ENCODE measurements at places on chromosomes 1 and 21.

DNA sequence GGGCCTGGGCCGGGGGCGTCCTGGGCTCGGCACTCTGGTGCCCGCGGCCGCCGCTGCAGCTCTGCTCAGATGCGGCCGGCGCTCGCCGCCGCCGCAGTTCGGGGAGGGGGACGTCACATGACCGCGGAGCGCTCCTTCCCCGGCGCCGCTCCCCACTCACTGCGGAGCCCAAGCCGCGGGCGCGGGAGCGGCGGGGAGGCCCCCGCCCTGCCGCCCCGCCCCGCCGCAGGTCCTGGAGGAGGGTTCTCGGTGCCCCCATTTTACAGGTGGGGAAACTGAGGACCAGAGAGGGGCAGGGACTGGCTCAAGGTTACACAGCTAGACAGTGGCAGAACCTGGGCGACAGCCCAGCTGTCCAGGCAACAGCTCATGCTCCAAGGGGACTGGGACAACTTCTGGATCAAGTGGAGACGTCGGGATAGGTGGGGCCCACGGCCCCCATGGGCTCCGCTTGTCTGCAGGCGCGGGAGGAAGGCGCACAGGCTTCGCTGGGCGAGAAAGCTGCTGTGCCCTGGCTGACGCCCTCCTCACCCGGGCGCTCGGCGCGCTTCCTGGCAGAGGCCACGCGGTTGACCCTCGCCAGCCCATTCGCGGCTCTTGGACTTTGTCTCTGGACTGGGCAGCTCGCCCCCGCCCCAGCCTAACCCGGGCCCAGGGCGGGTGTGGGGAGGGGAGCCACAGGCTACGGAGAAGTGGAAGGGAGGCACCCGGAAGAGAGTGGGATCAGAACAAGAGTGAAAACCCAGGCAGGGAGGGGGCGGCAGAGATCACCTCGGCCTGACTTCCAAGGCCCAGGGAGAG lies at the start of gene RAP1GAP:
TSS of gene RAP1GAP (minus strand) at position 100 of the 801 bp plus-strand sequence. CDS start 49,325 bp downstream, outside the sequence.
- no peaks in the 10 kb centered on the region for H3K4me1 ChIP-seq
- no peaks in the 10 kb centered on the region for H3K27me3 ChIP-seq
- no peak within 1 kb of the TSS for H3K27ac ChIP-seq

- peak; percentile 87 for DNase-seq
- H3K4me1 ChIP-seq, result peaks cover 80% of the 10 kb centered on the region
- peak overlapping the region; percentile 91 for H3K27ac ChIP-seq
- peak overlapping the region; percentile 36 for H3K4me3 ChIP-seq
- 0 out of 2 replicates have a peak, but pooled peaks cover 6% of the 10 kb centered on the region for H3K36me3 ChIP-seq
- no peaks in the 10 kb centered on the region for H3K27me3 ChIP-seq
Measured at GRCh38 chr1:218377143-218377660, 32.1 kb downstream of the TGFB2 start.

- H3K4me3 ChIP-seq, result no peak overlapping the region
- H3K4me1 ChIP-seq, result no peaks in the 10 kb centered on the region
- no peaks in the 10 kb centered on the region for H3K36me3 ChIP-seq
- H3K27me3 ChIP-seq, result no peaks in the 10 kb centered on the region
- no peak for DNase-seq
- no peak overlapping the region for H3K27ac ChIP-seq
Measured at GRCh38 chr1:9019896-9020295, 6.3 kb downstream of the SLC2A7 start.

GRCh38 chr1:32272557-32273390 lies 19.1 kb upstream of the HDAC1 start:
- peaks cover 18% of the 10 kb centered on the region for H3K4me1 ChIP-seq
- DNase-seq, result no peak
- H3K4me3 ChIP-seq, result no peak overlapping the region
- no peaks in the 10 kb centered on the region for H3K27me3 ChIP-seq

- no peak overlapping the region for H3K4me3 ChIP-seq
- no peaks in the 10 kb centered on the region for H3K27me3 ChIP-seq
- H3K27ac ChIP-seq, result no peak overlapping the region
- H3K36me3 ChIP-seq, result no peaks in the 10 kb centered on the region
Measured at GRCh38 chr1:6577831-6578525, 1.8 kb upstream of the ZBTB48 start.

DNA sequence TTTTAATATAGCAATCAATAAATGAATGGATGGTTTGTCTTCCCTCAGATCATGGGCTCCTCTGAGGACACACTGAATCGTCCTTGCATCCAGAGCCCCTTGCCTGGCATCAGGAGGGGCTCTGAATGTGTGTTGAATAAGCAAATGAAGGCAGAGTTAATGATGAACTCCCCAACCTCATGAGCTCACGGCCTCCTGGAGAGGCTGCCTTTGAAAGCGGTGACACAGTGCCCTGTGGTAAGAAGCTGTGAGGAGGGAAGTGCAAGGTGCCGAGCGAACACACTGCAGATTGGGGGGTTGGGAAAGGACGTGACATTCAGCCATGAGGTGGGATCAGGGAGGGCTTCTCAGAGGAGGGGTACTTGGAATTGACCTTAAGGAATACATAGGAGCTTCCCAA lies 3.2 kb upstream of the PARS2 start:
- no peaks in the 10 kb centered on the region for H3K27me3 ChIP-seq
- H3K4me1 ChIP-seq, result peaks cover 7% of the 10 kb centered on the region
- H3K36me3 ChIP-seq, result no peaks in the 10 kb centered on the region
- no peak for DNase-seq
- H3K27ac ChIP-seq, result no peak overlapping the region
- no peak overlapping the region for H3K4me3 ChIP-seq

Measured in PC-9 (cell line).